ENCODE measurements at places on chromosomes 2 and 18.

DNA sequence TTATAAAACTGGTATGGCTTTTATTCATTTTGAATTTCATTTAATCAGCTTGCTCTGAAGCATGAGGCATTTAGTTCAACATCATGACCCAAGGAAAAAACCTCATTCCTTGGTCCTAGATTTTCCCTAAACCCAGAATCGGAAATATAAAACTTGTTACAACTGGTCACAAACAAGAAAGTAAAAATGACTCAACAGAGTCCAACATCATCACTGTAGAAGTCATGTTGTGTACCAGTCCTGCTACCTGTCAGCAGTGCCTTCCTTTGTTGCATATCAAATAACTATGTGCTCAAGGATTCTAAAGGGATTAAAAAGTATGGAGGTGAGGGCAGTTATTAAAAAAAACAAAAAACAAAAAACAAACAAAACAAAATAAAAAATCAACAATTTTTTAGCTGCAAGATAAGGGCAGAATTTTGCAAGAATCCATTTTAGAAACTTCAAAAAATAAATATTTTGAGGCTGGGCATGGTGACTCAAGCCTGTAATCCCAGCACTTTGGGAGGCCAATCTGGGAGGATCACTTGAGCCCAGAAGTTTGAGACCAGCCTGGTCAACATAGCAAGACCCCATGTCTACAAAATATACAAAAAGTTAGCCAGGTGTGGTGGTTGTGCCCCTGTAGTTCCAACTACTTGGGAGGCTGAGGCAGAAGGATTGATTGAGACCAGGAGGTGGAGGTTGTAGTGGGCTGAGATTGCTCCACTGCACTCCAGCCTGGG is 18.4 kb downstream of the NCKAP1 start:
- DNase-seq = no peak

- no peak for DNase-seq
These were observed 35.1 kb downstream of the CABYR start for GRCh38 chr18:24173997-24174396.

- no peak for DNase-seq
These were observed 1569.7 kb upstream of the SLC39A10 start for GRCh38 chr2:194087089-194087958.

DNA sequence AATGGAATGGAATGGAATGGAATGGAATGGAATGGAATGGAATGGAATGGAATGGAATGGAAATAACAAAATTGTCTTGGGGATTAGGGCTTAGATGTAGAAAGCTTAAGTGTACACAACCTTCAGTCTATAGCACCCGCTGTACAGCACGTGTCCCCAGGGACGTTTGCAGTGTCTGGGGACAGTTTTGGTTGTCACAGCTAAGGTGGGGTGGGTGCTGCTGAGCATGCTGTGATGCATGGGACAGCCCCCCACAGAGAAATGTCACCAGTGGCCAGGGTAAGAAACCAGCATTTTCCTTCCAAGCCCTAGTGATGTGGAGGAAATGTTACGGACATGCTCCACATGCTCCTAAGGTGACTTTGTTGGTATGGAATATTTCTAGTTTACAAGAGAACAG is 70.8 kb downstream of the SH3RF3 start:
- no peak for DNase-seq

DNA sequence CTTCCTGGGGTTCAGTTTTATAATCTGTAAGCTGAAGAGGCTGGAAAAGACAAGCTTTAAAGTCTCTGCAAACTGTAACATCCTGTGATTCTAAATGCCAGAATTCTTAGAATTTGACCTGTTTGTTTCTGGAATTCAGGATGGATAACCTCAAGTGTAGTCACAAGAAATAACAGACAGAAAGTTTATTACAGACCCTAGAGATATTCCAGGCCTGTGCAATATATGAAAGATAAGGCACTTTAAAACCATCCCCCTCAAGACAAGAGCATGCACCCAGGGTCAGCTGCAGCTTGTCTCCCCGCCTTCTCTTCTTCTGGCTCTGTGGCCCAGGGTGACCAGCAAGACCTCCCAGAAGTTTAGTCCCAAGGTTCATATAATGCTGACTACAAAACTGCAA is 298.7 kb upstream of the ACVR2A start:
- DNase-seq = no peak

DNA sequence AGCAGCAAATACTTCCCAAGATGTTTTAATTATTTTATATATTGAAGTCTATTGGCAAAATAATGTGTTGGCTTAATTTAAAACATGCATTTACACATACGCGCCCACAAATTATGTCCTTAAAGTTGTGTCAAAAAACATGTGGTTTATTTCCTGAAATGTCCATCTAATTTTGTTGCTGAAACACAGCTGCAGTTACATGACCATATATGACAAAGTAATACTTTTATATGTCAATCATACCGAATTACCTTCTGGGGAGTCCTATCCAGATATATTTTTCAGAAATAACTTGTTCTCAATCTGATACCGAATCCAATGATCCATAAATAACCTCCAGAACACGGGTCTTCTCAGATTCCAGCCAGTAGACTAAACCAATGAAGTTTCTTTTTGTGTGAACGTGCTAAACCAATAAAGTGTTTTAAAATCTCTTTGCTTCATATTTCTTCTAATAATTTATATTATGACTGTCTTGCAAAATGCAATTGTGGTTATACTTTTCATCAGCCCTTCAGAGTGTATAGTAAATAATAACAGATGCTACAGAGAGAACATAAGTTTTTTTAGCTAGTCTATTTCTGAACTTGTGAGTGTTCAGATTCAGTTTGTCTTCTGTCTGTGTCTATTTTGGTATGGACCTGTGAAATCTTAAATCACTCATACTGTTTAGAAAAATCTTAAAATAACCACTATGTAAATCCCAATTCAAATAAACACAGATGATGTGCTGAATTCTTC is 2.4 kb downstream of the SCG2 start:
- DNase-seq = no peak

DNA sequence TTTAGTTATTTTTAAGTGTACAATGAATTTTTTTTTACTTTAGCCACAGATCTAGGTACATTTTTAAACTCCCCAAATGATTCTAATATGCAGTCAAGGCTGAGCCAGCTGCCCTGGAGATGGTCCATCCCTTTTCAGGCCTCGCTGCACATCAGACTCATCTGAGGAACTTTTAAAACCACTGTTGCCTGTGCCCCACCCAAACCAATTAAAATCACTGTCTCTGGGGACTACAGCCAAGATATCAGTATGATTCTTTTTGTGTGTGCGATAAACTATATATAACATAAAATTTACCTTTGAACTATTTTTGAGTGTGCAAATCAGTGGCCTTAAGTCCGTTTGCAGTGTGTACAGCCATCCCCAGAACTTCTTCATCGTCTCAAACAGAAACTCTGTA is 9.1 kb upstream of the MALT1 start:
- DNase-seq = no peak

GRCh38 chr18:27363872-27364271 is 178.8 kb upstream of the CHST9 start:
- peak; percentile 17 for DNase-seq

DNA sequence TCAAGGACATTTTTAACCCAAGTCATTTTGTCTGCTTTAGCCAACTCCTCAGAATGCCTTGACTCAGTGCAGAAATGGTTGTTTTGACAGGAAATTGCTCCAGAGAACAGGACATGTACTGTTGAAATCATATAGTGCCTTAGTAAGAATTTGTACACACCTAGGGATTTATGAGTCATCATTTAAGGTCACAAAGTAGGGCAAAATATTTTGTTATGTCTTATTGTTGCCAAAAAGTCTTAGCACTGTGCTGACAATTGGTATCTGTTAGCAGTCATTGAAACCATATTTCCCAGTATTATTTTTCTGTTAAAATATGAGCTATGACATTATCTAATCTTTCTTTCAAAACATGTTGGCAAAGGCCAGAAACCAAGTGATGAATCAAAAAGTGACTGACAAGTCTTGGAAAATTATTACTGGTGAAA is 104.5 kb downstream of the OSBPL6 start:
- DNase-seq = no peak

GRCh38 chr18:42537291-42537690 is 578.2 kb downstream of the RIT2 start:
- no peak for DNase-seq

DNA sequence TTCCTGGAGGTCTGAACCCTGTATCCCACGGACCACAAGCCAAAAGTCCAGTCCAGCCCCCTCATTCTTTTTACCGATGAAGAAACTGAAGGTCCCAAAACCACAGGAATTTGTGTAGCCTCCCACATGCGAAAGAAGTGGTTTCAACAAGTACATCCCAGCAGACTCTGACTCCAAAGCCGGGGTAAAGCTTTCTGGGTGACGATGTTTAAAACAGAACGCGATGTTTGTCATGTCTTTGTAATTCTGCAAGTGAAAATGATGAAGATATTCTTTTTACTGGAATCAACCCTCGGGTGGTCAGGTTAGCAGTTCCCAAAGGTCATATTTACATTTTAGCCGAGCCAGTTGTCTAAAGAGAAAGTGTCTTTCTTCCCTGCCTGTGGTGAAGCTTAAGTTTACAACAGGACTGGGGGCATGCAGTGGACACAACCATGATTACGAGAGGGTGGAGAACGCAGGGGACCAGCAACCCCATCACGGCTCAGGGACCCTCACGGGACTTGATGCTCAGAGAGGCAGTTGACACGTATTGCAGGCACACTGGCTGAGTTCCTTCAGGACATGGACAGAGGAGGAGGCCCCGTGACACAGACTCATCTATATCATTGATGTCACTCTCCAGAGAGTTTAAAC is 17.8 kb upstream of the TMEM131 start:
- DNase-seq = peak; percentile 34

GRCh38 chr2:230068651-230069055 is at the start of gene SLC16A14:
Gene SLC16A14, minus strand, starts transcription at chr2:230068924. Its CDS starts 9,572 bp downstream, at chr2:230059352.
- peak; percentile 35 for DNase-seq

GRCh38 chr18:10354241-10354811 is 100.1 kb upstream of the APCDD1 start:
- DNase-seq = no peak
